ENCODE measurements at places on chromosomes 1 and 21.
A peak's percentile ranks its signal among the peaks of the same experiment; 100 is the strongest.

DNA sequence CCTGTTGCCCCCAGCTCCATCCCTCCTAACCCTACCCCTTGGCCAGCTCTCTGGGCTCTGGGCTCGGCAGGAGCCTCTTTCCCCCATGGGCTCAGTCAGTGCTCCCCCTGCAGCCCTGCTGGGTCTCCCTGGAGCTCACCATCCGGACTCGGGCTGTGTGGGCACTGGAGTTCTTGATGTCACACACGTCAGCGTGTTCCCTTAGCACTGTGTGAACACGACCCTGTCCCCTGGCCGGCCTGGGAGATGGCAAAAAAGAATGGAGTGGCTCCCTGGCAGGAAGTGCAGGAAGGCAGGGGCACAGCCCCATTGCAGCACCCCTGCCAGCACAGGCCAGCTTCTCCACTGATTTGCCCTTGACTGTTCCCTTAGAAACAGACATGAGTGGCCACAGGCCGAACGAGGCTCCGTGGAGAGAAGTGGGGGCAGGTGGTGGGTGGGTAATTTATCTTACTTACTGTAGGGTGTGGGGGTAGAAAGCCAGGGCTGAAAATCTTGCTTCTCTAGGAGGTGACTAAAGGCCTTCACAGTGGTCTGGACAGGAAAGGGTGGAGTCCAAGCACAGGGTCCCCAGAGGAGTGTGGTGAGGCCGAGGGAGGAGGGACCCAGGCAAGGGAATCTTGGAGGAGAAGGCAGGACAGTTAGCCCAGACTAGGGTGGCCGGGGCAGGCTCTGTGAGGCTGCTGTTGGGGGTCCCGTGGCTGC, 381.7 kb upstream of the VAMP3 start:
- no peak for DNase-seq

DNA sequence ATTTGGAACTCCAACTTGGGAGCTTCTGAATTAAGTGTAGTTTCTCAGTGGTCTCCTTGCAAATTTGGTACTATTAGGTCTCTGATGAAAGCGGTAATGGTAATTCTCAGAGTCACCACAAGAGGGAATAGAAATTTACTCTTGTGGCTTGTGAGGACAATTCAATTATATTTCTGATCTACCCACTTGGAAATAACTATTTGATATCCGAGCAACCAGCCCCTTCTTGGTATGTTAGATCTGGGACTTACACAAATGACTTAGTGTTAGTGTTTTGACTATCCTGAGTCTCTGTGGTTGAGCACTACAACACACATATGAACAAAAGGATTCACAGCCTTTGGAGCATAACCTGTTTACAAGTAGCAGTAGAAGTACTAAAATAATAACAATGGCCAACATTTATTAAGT, 68.1 kb downstream of the RPS6KA1 start:
- DNase-seq, result peak; percentile 78

DNA sequence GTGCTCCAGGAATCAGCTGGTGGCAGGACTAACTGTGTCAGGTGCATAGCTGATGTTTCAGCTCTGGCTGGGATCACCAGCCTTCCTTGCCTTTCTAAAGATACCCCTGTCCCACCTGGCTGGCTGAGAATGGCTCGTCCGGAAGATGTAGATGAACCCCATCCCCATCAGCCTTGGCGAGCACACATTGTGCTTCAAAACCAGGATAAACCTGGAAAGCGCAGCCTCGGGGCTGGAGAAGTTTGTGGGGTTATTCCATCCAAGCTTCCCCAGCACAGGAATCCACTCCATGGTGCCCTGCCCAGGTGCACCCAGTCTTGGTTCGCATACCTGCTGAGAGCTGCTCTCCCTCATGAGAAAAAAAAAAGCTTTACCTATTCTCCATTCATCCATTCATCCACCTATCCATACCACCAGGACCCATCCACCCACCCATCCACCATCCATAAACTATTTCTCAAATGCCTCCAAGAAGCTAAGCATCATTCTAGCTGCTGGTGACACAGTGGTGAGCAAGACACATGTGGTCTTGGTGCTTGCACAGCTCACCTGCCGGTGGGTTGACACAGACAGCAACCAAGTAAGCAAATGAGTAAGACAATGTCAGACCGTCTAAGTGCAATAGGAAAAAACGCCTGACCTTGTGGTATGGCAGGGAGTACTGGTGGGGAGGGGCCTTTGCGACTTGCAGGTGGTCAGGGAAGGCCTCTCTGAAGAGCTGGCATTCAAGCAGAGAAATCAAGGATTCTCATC, 94.0 kb downstream of the DMRTB1 start:
- no peak for DNase-seq

- no peak for DNase-seq
Measured at GRCh38 chr1:63116016-63116415, 206.4 kb upstream of the FOXD3 start.

- DNase-seq, result no peak
Measured at GRCh38 chr1:116824631-116825206, 70.5 kb downstream of the CD2 start.

DNA sequence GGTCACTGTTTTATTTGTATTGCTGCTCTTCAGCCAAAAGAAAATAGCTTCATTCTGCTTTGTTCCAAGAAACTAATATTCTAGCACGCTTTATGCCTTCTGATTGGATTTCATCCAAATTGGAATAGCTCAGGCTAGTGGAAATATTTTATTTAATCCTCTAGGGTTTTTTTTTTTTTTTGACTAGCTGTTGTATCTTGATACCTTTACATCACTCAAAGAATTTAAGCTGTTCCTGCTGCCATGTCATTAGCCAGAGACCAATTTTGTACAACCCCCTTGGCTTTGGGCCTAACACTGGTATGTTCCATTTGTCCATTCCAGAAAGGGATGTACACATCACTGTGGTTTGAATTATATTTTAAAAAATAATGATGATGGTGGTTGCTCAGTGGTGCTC, 103.0 kb downstream of the DISC1 start:
- no peak for DNase-seq

- DNase-seq, result no peak
Measured at GRCh38 chr1:45960930-45961715, 157.7 kb downstream of the MAST2 start.

- DNase-seq, result no peak
Measured at GRCh38 chr1:174407665-174408064, 40.1 kb upstream of the GPR52 start.

DNA sequence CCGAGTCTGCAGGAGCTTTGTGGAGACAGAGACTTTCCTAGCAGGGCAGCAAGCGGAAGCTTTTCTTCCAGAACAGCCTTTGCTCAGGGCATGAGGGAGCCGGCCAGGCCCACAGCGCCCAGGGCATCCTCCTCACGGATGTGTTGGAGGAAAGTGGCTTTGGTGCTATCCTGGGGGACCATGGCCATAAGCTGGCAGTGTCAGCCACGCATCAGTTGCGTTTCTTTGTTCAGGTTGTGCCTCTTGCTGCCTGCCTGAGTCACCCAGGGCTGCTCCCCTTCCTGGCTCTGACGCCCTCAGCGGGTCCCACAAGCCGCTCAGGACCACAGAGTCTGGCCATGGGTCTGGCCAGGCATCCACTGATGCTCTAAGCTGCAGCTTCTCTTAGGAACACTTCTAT, 39.6 kb upstream of the PRSS38 start:
- no peak for DNase-seq

DNA sequence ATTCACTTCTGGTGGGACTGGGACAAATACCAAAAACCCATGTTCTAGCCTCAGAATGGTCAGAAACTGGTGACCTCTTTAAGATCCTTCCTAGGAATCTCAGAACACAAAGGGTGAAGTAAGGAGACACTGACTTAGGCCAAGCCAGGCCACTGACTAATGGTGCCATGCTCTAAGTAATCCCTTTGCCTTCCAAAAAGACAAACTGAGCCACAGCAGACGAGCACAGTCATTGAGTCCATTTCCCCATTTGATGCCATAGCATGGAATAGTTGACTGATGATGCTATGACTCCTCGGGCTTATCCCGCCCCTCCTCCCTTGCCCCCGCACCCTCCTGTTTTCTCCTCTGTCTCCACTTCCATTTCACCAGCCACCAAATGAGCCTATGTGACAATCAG, 145.8 kb upstream of the ZNF648 start:
- DNase-seq, result no peak

DNA sequence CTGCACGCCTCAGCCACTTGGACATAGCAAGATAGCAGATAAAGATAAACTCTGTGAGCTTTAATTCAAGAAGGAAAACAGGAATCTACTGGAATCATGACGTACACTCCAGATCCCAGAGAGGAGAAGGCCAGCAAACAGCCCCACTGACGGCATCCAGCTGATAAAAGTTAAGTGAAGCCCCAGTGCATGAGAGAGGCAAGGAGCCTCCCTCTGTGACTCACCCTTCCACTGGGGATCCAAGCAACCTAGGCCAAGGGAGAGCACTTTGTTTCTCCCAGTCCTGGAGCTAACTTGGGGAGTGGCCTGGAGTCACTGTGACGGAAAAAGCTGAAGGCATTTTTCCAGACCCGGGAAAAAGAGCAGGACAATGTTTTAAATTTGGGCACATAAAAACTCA, 270.0 kb downstream of the AKT3 start:
- DNase-seq, result no peak

DNA sequence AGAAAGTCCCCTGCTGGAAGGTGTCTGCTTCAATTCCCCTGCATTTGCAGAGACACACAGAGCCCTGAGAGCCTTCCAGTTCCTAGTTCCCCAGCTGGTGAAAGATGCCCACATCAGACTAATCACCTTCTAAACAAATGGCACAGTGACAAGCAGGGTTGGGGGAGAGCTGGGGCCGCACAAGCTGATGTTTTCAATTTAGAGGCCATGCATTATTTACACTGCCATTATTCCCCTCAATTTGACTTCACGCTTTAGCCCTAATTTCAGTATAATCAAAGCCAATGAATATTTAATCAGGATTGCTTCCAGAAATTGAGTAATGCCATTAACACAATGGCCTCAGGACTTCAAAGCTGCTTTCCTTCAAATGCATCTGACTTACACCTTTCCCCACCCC, 81.5 kb downstream of the BEND5 start:
- no peak for DNase-seq

GRCh38 chr1:212970085-212970484, 19.7 kb downstream of the VASH2 start:
- no peak for DNase-seq

DNA sequence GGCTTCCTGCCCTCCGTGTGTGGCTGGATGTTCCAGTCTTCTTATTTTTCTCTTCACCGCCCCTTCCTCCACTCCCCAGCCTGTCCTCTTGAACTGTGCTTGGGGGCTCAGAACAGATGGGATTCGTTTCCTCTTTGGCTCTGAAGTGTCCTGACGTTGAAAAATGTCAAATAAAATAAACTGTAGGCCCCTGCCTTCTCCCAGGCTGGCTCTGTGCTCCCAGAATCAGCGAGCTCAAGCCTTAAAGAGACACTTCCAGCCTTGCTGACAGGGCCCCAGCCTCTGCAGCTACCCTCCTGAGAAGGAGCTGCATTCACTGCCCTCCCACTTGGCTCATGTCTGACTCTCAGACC, 104.2 kb upstream of the IPO9 start:
- no peak for DNase-seq

GRCh38 chr1:71660411-71660810, 579.6 kb upstream of the ZRANB2 start:
- no peak for DNase-seq
